Stimulated activated CD4-positive, alpha-beta T cell treated with anti-CD3 and anti-CD28 coated beads, Interleukin-2, amount 100 ng/mL, for 48 hours (primary cell): ENCODE measurements at places on chromosomes 7 and 10.

GRCh38 chr7:43756368-43757072 is 2.0 kb upstream of the BLVRA start:
- no peak for DNase-seq

GRCh38 chr7:32943252-32944030 is 13.8 kb upstream of the FKBP9 start:
- DNase-seq: no peak

DNA sequence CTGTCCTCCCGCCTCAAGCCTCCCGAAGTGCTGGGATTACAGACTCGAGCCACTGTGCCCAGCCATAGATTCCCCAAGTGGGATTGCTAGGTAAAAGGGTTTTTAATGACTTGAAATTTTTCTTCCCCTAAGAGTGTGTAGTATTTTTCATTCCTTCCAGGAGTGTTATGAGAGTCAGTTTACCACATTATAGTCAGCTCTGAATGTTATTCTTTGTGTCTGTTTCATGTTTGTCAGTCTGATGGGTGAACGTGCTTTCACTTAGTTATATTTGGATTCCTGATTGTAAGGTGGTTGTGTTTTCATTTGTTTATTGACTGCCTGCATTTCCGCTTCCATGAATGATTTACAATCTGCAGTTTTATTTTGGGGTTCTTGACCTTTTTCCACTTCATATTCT is 6.3 kb downstream of the ZNF212 start:
- no peak for DNase-seq

DNA sequence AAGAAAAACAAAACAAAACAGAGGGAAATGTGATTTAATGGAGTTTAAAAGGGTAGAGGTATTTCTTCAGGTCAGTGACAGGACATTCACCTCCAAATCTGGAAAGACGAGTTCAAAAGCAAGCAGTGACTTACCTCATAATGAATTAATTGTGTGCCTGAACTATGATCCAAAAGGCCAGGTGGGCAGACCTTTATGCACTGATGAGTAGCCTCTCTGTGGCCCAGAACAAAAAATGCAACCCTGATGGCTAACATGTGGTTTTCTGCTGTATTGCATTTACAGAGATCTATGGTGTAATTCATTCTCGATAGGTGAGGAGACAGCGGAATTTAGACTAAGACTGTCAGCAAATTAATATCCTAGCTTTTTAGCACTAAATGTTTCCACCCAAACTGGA is 142.0 kb downstream of the HDAC9 start:
- DNase-seq: no peak

DNA sequence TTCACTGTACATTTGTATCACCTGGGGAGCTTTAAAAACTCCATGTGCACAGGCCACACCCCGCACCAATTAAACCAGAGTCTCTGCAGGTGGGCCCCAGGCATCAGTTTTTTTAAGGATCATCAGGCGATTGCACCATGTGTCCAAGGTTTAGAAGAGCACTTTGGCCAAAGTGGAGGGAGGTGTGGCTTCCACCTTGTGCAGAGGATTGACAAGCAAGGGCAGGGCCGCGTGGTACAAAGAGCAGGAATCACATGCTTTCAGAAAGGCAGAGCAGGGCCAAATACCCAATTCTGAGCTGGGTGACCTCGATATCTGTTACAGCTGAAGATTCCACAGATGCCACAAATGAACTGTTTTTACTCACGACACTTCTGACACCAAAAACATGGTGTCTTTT is 52.4 kb downstream of the NOC3L start:
- no peak for DNase-seq

GRCh38 chr7:44538093-44538797 is 2.9 kb downstream of the NPC1L1 start:
- no peak for DNase-seq

DNA sequence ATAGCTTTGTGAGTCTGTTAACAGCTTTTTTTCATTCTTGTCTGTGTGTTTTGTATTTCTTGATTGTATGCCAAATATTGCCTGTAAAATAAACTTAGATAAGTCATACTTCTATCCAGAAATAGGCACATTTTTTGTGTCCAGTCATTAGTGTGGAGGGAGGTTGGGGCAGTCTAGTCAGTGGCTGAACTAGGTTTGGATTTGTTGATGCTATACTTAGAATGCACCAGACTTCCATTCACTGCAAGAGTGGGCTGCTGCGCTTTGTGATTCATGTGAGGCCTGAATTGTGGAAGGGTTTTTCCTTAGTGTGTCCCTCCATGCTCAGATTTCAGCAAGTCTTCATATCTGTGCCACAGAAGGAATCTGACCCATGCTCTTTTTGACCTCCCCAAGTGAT is 50.0 kb downstream of the TRUB1 start:
- no peak for DNase-seq

DNA sequence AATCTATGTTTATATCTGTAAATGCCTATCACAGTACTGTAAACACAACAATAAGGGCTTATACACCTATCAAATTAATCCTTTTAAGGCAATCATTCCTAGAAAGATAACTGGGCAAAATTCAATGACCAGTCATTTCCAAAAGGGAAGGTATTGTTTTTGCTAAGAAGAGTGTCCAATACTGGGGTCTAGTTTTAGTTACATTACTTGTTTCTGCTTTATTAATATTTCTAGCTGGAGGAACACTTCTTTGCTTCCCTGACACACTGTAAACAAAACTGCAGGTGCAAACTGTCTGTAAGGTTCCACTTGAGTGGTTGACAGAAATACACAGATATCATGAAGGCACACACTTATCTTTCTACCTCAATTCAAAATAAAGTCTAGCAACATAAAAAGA is 84.2 kb upstream of the FAM133B start:
- DNase-seq: no peak

DNA sequence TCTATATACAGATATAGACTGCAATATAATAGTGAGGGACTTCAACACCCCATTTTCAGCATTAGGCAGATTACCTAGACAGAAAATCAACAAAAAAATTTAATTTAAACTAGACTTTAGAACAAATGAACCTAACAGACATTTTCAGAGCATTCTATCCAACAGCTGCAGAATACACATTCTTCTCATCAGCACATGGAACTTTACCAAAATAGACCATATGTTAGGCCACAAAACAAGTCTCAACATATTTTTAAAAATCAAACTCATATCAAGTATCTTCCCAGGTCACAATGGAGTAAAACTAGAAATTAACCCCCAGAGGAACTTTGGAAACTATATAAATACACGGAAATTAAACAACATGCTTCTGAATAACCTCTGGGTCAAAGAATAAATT is 169.6 kb downstream of the MTERF1 start:
- DNase-seq: no peak

DNA sequence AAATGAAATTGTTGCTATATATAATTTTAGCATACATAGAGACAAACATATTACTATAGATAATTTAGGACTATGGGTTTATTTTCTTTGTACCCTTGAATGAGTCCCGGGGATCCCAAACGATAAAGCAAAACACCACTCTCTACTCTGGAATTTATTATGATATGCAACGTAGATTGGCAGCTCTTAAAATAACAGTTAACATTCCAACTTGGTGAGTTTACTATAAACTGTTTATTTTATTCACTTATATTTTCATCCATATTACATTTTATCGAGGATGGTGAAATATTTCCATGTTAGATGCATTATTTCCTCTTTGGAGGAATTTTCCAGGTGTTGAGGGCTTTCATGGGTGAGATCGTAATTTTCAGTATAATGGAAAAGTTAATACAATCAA is 138.7 kb upstream of the DGKB start:
- no peak for DNase-seq

- DNase-seq: no peak
Observed at GRCh38 chr10:117318909-117319308, 56.3 kb downstream of the PDZD8 start.

- no peak for DNase-seq
Observed at GRCh38 chr10:43965033-43965917, 316.6 kb upstream of the ZNF32 start.

DNA sequence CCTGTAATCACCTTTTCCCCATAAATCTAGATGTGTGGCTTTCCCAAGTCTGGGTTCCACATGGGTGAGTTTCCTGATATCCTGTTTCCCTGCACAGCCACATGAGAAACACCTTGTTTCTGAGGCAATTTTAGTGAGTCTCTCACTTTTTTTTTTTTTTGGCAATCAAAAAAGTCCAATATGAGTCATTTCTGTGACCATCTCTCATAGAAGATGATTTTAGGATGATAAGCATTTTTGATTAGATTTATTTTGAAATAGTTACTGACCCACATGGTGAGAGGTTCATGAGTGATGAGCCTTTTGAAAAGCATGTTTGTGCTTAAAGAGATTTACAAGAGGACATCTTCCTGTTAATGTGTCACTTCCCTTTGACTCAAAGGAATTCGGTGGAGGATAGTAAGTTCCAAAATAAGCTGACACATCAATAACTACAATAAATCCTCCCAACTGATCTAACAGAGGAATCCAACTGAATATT is 464.0 kb downstream of the INHBA start:
- no peak for DNase-seq

DNA sequence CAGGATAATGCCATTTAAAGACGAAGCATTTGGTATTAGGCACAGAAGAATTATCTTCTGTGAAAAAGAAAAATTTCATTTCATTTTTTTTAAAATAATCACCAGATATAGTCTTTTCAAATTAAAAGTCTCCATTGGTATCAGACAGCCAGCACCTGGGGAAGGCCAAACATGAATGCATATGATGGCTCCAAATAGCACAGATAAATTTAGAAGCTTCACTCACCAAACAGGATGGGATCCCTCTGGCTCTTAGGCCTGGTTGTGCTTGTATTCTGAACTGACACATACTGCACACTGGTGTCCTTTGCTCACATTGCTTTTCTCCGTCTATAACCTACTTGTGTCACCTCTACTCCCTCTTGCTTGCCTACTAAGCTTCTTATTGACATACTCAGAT is 169.5 kb upstream of the CHRM2 start:
- no peak for DNase-seq

DNA sequence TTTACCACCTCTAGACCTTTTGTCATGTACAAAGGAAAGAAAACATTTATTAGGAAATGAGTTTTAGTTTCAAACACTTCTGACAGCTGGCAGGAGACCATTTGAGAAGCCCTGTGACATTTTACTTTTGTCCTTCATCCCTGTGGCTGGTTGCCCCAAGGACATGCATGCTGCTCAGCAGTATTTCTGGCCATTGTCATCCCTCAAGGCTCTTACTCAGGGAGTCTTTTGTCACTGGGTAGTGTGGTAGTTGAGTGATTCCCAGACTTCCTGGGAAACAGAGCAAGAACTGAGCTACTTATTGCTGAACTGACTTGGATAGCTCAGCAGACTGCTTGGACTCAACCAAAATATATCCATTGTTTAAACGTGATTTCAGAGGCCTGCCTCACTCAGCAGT is 142.8 kb downstream of the LRRC4 start:
- no peak for DNase-seq

- no peak for DNase-seq
Observed at GRCh38 chr10:30219971-30220751, 128.9 kb downstream of the MTPAP start.

DNA sequence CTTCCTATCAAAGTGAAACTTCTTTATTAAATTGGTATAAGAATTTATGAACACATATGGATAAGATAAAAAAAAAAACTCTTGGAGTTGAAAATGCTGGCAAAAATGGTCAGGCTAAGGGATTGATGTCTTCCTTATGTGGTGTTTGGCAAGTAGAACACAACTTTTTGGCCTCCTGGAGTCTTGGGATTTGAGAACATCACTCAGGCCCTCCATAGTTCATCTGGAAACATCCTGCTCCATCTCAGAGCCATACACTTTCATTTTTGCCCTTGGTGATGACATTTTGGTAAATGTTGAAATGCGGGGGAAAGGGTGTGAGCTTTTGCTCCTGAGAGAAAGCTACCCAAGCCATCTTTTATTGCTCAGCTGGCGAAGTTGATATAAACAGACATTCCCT is 27.5 kb upstream of the BTBD16 start:
- no peak for DNase-seq

GRCh38 chr7:6442114-6442513 is 5.6 kb downstream of the DAGLB start:
- no peak for DNase-seq

- DNase-seq: no peak
Observed at GRCh38 chr10:129524936-129525335, 57.9 kb downstream of the MGMT start.

GRCh38 chr10:84194424-84195043 is at the start of gene CDHR1:
TSS of gene CDHR1 (plus strand) at chr10:84194537. CDS start at chr10:84194761, 224 bp downstream.
- DNase-seq: peak; percentile 31

DNA sequence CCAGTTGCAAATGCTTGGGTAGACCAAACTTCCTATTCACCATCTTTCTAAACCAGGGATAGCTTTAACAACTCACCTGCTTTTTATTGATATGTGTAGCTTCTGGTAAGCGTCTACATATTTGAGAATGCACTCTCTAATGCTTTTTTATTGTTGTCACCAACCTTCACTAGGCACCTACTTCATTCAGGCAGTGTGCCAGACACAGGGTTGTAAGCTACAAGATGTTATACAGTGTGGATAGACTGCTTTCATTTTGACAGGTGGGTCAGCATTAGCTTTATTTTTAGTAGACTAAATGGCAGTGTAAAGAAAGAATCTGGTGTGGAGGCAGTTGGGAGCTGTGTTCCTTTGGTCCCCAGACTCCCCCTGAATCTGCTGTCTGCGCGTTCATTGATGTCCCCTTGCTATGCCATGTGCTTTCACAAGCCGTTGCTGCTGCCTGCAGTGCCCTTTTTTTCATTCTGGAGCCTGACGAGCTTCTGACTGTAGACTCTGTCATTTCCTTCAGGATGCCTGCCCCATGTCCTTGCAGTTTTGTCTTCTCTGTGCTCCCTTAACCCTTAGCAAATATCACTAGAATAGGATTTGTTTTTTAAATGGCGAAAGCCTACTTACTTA is 32.1 kb downstream of the NRF1 start:
- no peak for DNase-seq

DNA sequence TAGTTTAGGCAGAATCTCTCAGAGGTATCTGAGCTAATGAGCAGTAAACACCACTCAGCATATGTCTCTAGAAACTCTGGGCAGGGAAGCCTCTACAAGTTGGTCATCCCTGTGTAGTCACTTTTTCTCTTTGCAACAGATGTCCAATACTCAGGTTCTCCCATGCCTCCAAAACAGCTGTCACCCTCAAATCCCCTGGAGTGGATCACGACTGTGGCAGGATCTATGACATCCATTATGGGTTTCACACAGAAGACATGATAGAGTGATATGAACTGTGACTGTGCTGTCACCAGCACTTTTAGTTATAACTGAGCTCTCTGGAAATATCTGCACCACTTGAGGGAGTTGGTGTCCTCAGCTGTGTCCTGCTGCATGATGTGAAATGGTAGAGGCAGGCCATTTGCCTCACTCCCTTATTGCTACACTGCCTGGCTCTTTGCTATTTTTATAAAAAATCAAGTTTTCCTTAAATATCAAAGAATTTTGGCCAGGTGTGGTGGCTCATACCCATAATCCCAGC is 24.1 kb upstream of the ZNRF2 start:
- no peak for DNase-seq

GRCh38 chr7:108135446-108136190 is 5.5 kb upstream of the LAMB4 start:
- DNase-seq: no peak

- no peak for DNase-seq
Observed at GRCh38 chr7:137890449-137890921, 43.7 kb upstream of the DGKI start.

GRCh38 chr7:131897016-131897789 is 340.8 kb upstream of the PODXL start:
- no peak for DNase-seq
